Panc1 (cell line): ENCODE measurements at places on chromosomes 5 and 9. TPM values are rescaled to one million over a fixed set of nuclear protein-coding genes. Genes with fewer than 3 reads are reported as not detected.

The PCDHA9 gene
- 0.21 TPM for total RNA-seq

The C1QTNF2 gene
- total RNA-seq, result 0.44 TPM

The DBN1 gene
- 195 TPM for total RNA-seq

The SLC4A9 gene
- not detected for total RNA-seq

The HAVCR2 gene
- not detected for total RNA-seq

The NEURL1B gene
- 5.3 TPM for total RNA-seq

The ACOT12 gene
- 0.74 TPM for total RNA-seq

The FBP2 gene
- total RNA-seq, result not detected

The ZDHHC12 gene
- total RNA-seq, result 39.3 TPM

The MARVELD2 gene
- 17.3 TPM for total RNA-seq

The CDH9 gene
- 0.10 TPM for total RNA-seq

The CNTNAP3 gene
- 8.8 TPM for total RNA-seq

The HARS1 gene
- total RNA-seq, result 76.4 TPM

The PBX3 gene
- total RNA-seq, result 39.0 TPM

The TAF11L5 gene
- not detected for total RNA-seq

The SLC6A3 gene
- total RNA-seq, result 0.05 TPM

The PCDHB5 gene
- 0.08 TPM for total RNA-seq

The TMEM215 gene
- not detected for total RNA-seq

The SNAPC3 gene
- 11.5 TPM for total RNA-seq

The ERGIC1 gene
- 206 TPM for total RNA-seq

The PCDHA12 gene
- 10.0 TPM for total RNA-seq

The DNAI1 gene
- 2.2 TPM for total RNA-seq

The FOXD4L5 gene
- total RNA-seq, result 0.08 TPM

The BAAT gene
- total RNA-seq, result 0.08 TPM

The WWC1 gene
- 29.4 TPM for total RNA-seq

The OR13F1 gene
- not detected for total RNA-seq

The RNF183 gene
- not detected for total RNA-seq

The CER1 gene
- not detected for total RNA-seq

The CTNNA1 gene
- 298 TPM for total RNA-seq

The OR1J2 gene
- not detected for total RNA-seq

The CD14 gene
- 2.5 TPM for total RNA-seq

The CATSPER3 gene
- 0.69 TPM for total RNA-seq

The TLX3 gene
- total RNA-seq, result not detected

The SLC25A2 gene
- 0.28 TPM for total RNA-seq

The PCDHGB7 gene
- 6.7 TPM for total RNA-seq

The TNFSF15 gene
- 0.03 TPM for total RNA-seq

The TOR4A gene
- total RNA-seq, result 37.1 TPM

The FAXDC2 gene
- 0.39 TPM for total RNA-seq

The STKLD1 gene
- 0.74 TPM for total RNA-seq

The GABRA1 gene
- not detected for total RNA-seq

The CMBL gene
- 43.2 TPM for total RNA-seq

The INSL4 gene
- total RNA-seq, result not detected

The SPOUT1 gene
- 38.4 TPM for total RNA-seq

The FGF18 gene
- total RNA-seq, result 1.7 TPM
